ENCODE measurements at places on chromosomes 3 and 15. TPM values are rescaled to one million over a fixed set of nuclear protein-coding genes. Genes with fewer than 3 reads are reported as not detected.

DNA sequence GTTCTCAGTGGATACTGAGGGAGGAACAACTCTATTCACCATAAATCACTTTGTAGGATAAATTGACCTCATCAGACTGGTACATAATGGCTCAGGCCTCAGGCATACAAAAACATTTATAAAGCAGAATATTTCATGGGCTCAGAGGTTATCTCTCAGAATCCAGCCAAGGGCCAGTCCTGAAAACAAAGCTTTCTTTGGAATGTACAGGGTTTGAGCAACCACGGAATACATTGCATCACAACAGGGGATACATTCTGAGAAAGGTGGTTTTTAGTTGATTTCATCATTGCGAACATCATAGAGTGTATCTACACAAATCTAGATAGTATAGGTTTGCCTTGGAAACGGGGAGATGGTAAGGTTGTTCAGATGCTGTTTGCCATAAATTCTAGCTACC lies 33.4 kb upstream of the CTDSPL2 start:
- DNase-seq: no peak

DLEC1 gene
- 0.20 TPM for total RNA-seq

DNA sequence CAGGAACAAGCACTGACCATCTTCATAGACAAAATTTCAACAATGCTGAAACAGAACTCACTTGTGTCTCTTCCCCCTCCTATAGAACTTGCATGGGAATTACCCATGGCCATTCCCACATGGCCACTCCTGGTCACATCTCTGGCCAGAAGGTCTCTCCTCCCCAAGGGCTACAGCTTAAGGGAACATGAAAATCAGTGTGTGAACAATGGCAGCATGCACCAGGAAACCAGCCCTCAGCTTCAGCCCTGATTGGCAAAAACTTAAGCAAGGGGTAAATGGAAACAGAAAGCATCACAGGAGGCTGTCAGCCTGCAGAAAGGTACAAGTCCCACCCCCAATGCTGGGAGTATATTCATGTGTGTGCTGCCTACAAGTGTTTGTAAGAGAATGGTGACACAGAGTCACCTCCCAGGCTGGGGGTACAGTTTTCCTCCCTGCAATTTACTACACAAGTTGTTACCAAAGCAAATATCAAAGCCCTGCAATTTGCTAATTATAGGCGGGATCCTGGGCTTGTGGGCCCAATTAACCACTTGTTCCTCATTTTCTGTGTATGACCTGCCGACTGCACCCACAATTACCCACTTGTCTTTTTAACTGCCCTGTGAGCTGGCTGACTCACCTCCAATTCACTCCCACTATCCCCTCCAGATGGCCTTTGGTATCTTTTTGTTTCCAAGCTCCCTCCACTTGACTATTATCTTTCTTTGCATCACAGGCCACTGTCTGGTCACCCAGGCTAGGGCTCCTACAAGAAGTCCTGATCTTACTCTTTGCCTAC lies 84.4 kb upstream of the HES1 start:
- no peak for DNase-seq

DNA sequence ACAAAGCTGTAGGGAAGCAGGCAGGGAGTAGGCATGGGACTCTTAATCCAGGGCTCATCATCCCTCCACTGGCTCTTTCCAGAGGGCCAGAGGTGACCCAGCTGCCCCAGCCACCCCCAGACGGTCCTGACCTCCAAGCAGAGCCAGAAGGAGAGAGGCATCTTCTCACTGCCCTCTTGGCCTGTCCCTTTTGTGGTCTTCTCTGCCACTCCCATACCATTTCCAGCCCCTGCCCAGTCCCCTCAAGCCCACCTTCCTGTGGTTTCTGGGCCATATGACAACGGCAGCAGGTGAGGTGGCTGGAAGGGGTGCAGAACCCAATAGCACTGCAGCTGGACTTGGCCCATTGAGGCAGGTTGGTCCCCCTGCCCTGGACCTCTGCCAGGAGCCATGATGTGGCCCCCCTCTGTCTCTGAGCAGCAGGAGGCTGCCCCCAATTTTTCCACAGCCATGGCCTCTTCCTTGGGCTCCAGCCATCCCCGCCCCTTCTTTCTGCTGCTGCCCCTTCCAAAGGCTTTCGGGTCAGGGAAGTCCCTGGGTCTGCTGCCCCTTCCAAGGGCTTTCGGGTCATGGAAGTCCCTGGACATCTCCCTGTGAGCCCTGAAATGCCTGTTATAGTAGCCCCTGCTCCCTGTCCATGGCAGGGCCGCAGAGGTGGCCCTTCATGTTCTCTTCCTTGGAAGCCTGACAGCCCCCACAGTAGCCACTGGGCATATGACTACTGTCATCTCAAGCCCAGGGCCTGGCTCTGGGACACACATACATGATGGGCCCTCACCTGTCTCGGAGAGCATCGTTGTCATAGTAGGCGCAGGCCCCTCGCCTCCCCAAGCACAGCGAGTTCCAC lies 39.5 kb upstream of the RAB6B start:
- no peak for DNase-seq

DNA sequence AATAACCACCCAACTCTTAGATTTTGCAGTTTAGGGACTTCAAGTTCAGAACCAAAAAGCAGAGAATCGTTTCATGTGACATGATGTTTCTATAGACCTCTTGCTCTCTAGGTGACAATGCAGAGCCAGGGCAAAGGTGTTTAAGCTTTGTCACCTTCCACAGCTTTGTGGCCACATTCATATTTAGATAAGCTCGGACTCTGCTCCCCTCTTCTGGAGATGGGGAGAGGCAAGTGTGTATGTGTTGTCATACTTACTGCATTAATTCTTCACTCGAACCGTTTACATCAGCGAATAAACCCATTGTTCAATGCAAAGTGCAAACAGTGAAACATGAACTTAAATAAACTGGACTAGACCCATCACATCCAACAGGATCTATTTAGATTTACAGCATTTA lies 33.2 kb downstream of the ST3GAL6 start:
- DNase-seq: no peak
